NCI-H1048 (cell line): ENCODE measurements at places on chromosomes 2 and 18.

DNA sequence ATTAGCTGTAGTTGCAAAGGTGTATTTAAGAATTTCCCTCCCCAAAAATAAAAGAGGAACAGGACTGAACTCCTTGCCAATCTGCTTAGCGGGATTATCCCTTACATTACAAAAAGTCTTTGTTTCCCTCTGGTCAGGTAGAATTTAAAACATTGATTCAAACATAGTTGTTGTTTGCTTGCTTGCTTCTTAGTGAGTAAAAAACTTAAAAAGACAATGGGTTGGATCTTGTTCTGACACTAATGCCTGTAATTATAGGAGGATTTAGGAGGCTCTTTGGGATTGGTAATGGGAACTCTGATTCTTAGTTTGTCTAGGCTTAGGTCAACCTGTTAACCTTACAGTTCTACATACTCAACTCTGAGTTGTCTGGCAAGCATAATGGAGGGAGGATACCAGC lies 3.7 kb upstream of the CEBPZOS start:
- no peak for DNase-seq

GRCh38 chr18:75246721-75247610 lies 36.4 kb downstream of the TSHZ1 start:
- DNase-seq, result no peak

GRCh38 chr2:77642339-77642738 lies 120.2 kb upstream of the LRRTM4 start:
- DNase-seq, result no peak

- no peak for DNase-seq
Measured at GRCh38 chr18:76988827-76989646, 143.5 kb downstream of the MBP start.

DNA sequence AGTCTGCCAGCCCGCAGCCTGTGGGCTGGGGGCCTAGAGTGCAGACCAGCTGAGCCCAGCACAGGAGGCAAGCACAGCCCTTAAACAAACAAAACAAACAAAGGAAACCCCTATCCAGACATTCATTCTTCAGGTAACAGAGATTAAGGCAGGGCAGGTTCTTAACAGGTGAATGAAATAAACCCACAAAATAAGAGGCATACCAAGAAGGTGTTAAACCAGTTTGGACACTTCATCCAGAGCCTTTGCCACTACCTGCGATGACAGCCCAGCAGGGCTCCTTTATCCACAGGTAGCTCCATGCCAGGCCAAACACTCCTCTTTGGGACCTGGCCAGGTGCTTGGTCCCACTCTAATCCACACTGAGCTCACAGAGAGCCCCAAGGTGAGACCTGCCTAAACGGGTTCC lies 209.7 kb upstream of the SIX2 start:
- DNase-seq, result no peak

DNA sequence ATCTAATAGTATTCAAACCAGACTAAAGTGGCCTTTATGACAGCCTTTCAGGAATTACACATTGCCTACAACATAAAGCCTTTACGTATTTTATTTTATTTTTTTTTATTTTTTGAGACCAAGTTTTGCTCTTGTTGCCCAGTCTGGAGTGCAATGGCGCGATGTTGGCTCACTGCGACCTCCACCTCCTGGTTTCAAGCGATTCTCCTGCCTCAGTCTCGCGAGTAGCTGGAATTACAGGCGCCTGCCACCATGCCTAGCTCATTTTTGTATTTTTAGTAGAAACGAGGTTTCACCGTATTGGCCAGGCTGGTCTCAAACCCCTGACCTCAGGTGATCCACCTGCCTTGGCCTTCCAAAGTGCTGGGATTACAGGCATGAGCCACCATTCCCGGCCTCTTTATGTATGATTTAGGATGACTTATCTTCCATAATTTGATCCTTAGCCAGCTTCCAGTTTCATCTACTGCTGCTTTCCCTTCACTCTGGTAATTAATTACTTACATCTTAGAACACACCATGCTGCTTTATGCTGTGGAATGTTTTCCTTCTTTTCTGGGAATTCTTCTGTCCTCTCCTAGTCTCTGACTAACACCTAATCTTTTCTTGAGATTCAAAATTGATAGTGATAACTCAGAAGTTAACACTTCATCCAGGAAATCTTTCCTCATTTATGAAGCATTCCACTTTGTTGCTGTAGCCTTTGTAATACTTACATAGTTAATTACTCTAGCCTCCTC lies 2.6 kb downstream of the USP14 start:
- DNase-seq, result no peak

DNA sequence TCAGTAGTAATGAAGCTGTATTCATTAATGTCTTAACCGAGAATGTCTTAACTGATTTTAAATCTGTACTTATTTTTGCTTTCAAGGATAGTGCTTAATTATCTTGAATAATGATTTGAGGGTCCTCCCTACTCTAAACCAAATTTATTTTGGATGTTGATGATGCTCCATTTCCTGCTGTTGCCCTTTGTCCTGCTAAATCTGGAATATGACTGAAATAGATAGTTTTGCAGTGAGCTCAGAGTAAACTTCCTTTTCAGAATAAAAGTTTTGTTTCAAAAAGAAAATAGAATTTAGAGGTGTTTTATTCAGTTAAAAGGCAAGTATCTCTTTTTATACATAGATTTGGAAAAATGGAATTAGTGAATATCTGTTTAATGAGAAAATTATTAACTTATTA lies 8.1 kb downstream of the NBEAL1 start:
- DNase-seq, result no peak

DNA sequence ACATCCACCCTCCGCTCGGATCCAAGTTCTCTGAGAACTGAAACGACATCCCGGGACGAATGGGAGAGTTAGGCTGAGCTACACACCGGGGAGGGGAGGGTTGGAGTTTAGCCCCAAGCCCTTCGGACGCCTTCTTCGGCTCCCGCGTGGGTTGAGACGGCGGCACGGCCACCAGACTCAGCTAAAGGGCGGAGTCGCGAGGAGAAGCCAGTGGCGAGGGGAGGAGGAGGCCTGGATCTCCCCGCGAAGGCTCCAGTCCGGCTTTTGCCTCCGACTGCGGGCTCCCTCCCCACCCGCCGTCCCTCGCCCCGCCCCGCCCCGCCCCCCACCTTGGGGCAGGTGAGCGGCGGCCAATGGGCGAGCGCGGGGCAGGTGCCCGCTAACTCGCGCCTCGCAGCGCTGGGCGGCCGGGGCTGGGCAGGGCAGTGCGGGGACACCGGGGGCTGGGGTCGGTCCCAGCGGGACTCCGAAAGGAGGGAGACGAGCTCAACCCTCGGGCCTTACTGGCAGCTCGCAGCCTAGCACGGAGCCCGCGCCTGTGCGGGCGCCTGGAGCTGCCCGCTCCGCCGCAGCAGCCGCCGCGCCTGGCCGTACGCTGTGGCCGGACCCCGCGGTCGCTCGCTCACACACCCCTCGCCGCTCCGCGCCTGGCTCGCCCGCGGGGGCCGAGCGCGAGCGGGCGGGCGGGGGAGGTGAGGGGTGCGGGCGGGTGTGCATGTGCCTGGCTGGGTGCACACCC lies at the start of gene EMX1:
Gene EMX1, plus strand, starts transcription at position 382 of the 739 bp plus-strand sequence. Its CDS starts 334 bp downstream, at position 716.
- peak; percentile 56 for DNase-seq

DNA sequence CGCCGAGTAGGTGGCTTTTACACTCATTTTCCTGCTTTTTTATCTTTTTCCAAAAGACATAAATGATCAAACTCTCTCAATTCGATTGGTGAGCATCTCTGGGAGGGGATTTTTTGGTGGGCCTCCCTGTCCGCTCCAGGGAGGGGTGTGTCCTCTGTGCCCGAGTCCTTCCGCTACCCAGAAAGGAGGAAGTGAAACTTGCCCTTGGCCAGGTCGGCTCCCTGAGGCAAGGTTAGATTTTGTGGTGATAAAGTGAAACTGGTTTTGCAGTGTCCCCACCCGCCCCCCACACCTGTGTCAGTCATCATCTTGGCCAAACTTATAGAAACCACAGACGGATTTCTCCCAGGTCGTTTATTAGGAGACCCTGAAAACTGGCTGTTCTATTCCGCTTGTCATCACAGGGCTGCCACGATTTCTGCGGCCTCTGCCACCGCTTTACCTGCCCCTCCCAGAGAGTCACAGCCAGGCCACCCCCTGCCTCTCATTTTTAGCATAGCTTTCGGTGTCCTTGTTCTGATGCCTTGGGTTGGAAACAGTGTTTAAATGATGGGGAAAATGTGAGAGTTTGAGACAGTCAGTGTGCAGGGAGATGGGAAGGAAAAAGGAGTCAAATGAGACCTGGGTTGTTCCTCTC lies 93.6 kb downstream of the SH3BP4 start:
- no peak for DNase-seq
